A549 treated with Mapracorat at 1 μM for 4 hours (cell line): ENCODE measurements at places on chromosomes 16 and 17. TPM values are rescaled to one million over a fixed set of nuclear protein-coding genes. Genes with fewer than 3 reads are reported as not detected.

The NPTX1 gene
- 120 to 209 TPM (median 169 TPM) in 5 replicates for total RNA-seq

The ARHGAP44 gene
- total RNA-seq: 2.0 to 2.8 TPM (median 2.5 TPM) in 5 replicates

The ATP2C2 gene
- total RNA-seq: 0.10 to 0.30 TPM (median 0.17 TPM) in 5 replicates

The LGALS9 gene
- 0.93 to 1.9 TPM (median 1.6 TPM) in 5 replicates for total RNA-seq

The SLC52A1 gene
- 0.42 to 0.97 TPM (median 0.76 TPM) in 5 replicates for total RNA-seq

The PLK1 gene
- 153 to 166 TPM (median 160 TPM) in 5 replicates for total RNA-seq

The SLC35G6 gene
- total RNA-seq: 0.07 TPM in 1 of 5 replicates, not detected in the others

The SMIM5 gene
- 0.61 to 1.3 TPM (median 0.83 TPM) in 5 replicates for total RNA-seq

The TEX19 gene
- total RNA-seq: 0.26 to 0.51 TPM (median 0.39 TPM) in 5 replicates

The FBXW10 gene
- 0.61 to 1.7 TPM (median 1.0 TPM) in 5 replicates for total RNA-seq

The APOH gene
- 3.7 to 5.9 TPM (median 4.6 TPM) in 5 replicates for total RNA-seq

The KLHL10 gene
- 0.10 to 0.18 TPM (median 0.12 TPM) in 3 of 5 replicates, not detected in the others for total RNA-seq

The HS3ST2 gene
- total RNA-seq: not detected in 5 replicates

The KRTAP1-5 gene
- total RNA-seq: not detected in 5 replicates

The NRN1L gene
- 0.29 TPM in 1 of 5 replicates, not detected in the others for total RNA-seq

The RFWD3 gene
- 32.6 to 42.5 TPM (median 35.6 TPM) in 5 replicates for total RNA-seq

The ASIC2 gene
- total RNA-seq: 1.3 to 2.0 TPM (median 1.7 TPM) in 5 replicates

The SDR42E1 gene
- 0.81 to 1.9 TPM (median 1.1 TPM) in 5 replicates for total RNA-seq

The KRT27 gene
- 0.19 TPM in 1 of 5 replicates, not detected in the others for total RNA-seq

The NLE1 gene
- 28.1 to 37.8 TPM (median 35.5 TPM) in 5 replicates for total RNA-seq

The LGALS9B gene
- total RNA-seq: 0.10 TPM in 1 of 5 replicates, not detected in the others

The TUBB3 gene
- total RNA-seq: 197 to 265 TPM (median 245 TPM) in 5 replicates

The ITGA3 gene
- total RNA-seq: 379 to 446 TPM (median 427 TPM) in 5 replicates

The SPNS2 gene
- total RNA-seq: 7.6 to 15.2 TPM (median 10.6 TPM) in 5 replicates

The SCIMP gene
- not detected in 5 replicates for total RNA-seq

The PITPNC1 gene
- 19.1 to 22.0 TPM (median 20.3 TPM) in 5 replicates for total RNA-seq

The QPRT gene
- total RNA-seq: 0.57 to 1.5 TPM (median 1.2 TPM) in 5 replicates

The PTX4 gene
- total RNA-seq: not detected in 5 replicates

The TEKT3 gene
- 0.27 to 0.34 TPM (median 0.29 TPM) in 4 of 5 replicates, not detected in the other for total RNA-seq
